ENCODE measurements at places on chromosomes 16 and 17. TPM values are rescaled to one million over a fixed set of nuclear protein-coding genes. Genes with fewer than 3 reads are reported as not detected.

DNA sequence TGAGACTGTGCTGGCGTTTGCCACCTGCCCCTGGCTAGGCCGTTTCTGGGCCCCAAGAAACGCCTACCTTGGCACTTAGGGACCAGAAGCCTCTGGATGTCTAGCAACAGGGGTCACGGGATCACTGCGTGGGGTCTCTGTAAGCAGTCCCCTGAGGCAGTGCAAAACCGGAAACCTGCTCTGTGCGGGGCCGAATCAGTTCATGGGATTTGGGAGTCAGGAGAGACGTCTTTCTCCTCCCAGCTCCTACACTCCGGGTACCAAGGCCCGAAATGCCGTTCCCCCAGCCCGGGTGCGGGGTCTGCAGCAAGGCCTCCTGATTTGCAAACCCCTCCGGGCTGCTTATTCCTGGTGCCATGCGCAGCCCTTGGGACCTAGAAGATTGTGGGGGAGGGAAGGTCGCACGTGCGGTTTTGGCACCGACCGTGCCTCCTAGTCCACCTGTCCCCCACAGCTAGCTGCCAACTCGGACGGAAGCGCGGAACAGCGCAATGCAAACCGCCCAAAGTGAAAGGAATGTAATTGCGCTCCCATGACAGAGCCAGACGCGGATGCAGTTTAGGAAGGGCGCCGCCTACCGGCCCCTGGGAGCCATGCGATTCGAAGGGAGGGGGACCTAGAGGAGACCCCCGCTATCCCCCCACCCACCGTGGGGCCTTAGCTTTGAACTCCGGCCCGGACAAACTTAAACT lies 6.5 kb downstream of the IRX5 start:
- peaks cover 2% of the 10 kb centered on the region for H3K4me1 ChIP-seq
- H3K27me3 ChIP-seq = no peaks in the 10 kb centered on the region
- DNase-seq = no peak
- H3K4me3 ChIP-seq = no peak overlapping the region
- no peak overlapping the region for H3K27ac ChIP-seq

- no peak for DNase-seq
- no peaks in the 10 kb centered on the region for H3K36me3 ChIP-seq
- no peaks in the 10 kb centered on the region for H3K4me1 ChIP-seq
Observed at GRCh38 chr16:66970775-66971720, 10.0 kb downstream of the CES3 start.

Gene IRX3
- 8.2 TPM for total RNA-seq

DNA sequence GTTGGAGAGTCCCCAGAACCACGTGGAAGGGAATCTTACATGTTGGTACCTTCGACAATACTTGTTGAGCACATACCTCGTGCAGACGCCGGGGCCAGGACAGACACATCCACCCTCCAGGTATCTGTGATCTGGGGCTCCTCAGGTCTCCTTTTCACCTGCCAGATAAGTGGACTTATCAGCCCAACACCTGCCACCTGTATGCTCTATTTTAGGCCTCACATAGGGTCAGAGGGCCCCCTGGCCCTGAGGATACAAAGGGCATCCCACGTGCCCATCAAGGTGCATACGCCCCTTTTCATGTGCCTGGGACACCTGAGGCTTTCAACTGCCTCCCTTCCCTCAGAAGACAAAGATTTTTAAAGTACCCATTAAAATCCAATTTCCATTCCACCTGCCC lies 212.7 kb downstream of the MRTFB start:
- H3K27me3 ChIP-seq = no peaks in the 10 kb centered on the region
- no peak overlapping the region for H3K27ac ChIP-seq
- H3K4me3 ChIP-seq = no peak overlapping the region
- peaks cover 42% of the 10 kb centered on the region for H3K4me1 ChIP-seq

DNA sequence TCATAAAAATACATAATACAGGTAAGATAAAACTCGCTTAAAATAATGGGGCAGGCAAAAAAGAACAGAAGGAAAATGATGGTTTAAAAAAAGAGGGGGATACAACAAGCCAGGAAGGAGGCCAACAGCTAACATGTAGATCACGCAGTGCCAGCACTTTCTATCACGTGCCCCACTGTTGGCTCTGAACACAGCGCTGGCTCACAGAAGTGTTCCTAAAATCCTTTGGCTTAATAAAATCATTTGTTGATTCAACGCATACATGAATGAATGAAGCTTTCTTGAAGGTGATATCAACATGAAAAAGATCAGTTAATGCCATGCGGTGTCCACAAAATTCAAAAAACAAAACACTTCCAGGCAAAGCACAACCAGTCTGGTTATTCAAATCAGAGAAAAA lies 8.5 kb downstream of the ITGAE start:
- peaks cover 16% of the 10 kb centered on the region for H3K4me1 ChIP-seq
- H3K27me3 ChIP-seq = no peaks in the 10 kb centered on the region
- no peak for DNase-seq
- H3K4me3 ChIP-seq = no peak overlapping the region
- no peaks in the 10 kb centered on the region for H3K36me3 ChIP-seq

- no peak for DNase-seq
- H3K27me3 ChIP-seq = no peaks in the 10 kb centered on the region
Observed at GRCh38 chr16:83925957-83926725, 26.9 kb upstream of the OSGIN1 start.

- no peaks in the 10 kb centered on the region for H3K36me3 ChIP-seq
- no peaks in the 10 kb centered on the region for H3K27me3 ChIP-seq
- no peaks in the 10 kb centered on the region for H3K4me1 ChIP-seq
- no peak overlapping the region for H3K4me3 ChIP-seq
- no peak for DNase-seq
Observed at GRCh38 chr17:42039794-42040763, 10.3 kb downstream of the C17orf113 start.

DNA sequence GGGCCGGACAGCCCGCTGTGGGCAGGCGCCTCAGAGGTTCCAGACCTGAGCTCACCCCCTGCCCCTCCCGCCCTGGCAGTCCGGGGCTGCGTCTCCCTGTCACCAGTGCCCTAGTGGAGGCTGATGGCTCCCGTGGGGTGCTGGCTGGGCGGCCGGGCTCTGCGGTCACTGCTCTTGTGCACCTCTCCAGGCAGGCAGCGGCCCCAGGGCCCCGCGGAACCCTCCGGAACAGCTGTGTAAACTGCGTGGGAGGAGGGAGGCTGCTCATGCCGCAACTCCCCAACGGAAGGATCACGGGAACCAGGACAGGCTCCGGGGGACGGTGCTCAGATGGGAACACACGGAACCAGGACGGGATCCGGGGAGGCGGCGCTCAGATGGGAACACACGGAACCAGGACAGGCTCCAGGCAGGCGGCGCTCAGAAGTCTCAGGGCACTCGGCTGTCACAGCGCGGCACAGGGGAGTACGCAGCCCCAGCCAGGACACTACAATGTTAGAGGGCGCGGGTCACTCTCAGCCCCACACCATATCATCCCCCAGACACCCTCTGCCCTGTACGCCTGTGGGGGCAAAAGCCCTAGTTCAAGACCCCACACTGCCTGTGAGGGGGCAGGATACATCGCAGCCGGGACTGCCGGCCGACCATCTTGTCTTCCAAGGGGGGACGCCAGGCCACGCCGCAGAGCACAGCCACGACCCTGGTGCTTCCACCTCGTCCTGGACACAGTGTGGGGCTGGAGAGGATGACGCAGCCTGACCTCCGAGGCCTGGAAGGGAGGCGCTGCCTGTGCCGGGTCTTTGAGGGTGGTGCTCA lies 74.0 kb upstream of the GNG13 start:
- no peak for DNase-seq
- H3K27ac ChIP-seq = no peak overlapping the region
- no peaks in the 10 kb centered on the region for H3K36me3 ChIP-seq
- no peak overlapping the region for H3K4me3 ChIP-seq
- no peaks in the 10 kb centered on the region for H3K4me1 ChIP-seq

GRCh38 chr17:48989100-48989499 lies 8.1 kb upstream of the IGF2BP1 start:
- no peak overlapping the region for H3K27ac ChIP-seq
- peaks cover 91% of the 10 kb centered on the region for H3K27me3 ChIP-seq
- no peaks in the 10 kb centered on the region for H3K36me3 ChIP-seq

- H3K27me3 ChIP-seq = no peaks in the 10 kb centered on the region
- no peak for DNase-seq
- H3K36me3 ChIP-seq = no peaks in the 10 kb centered on the region
- no peak overlapping the region for H3K4me3 ChIP-seq
- H3K4me1 ChIP-seq = peaks cover 16% of the 10 kb centered on the region
Observed at GRCh38 chr16:81548876-81549546, 104.4 kb downstream of the CMIP start.

- no peak for DNase-seq
- no peak overlapping the region for H3K27ac ChIP-seq
- no peaks in the 10 kb centered on the region for H3K36me3 ChIP-seq
- no peaks in the 10 kb centered on the region for H3K27me3 ChIP-seq
Observed at GRCh38 chr16:26701243-26701886, 365.4 kb upstream of the C16orf82 start.

DNA sequence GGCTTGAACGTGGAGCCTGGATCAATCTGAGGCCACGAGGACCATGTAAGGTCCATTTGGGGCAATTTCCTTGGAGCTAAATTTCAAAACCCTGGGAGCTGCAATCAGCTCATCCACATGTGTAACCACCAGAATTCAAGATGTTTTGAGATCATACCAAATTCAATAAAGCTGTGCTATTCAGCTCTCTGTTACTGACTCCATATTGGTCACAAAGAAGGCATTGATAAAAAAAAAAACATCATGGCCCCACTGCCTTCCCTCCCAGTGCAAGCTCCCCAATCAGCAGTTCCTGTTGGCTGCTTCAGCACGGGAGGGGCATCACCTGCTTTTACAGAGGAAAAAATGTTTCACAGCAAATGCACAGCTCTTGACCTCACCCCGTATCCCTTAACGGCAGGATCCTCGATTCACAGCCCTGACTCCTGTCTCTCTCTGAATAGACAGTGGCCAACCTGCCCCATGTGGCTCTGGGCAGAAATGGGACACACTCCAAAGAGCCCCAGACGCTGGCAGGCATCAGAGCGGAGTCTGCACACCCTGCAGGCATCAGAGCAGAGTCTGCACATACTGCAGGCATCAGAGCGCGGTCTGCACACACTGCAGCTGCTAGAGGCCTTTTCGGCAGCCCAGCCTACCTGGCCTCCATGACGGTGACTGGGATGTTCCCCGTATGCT lies 37.1 kb downstream of the FANCA start:
- peaks cover 73% of the 10 kb centered on the region for H3K36me3 ChIP-seq
- H3K27ac ChIP-seq = no peak overlapping the region
- H3K27me3 ChIP-seq = no peaks in the 10 kb centered on the region
- no peak overlapping the region for H3K4me3 ChIP-seq
- H3K4me1 ChIP-seq = no peaks in the 10 kb centered on the region

DNA sequence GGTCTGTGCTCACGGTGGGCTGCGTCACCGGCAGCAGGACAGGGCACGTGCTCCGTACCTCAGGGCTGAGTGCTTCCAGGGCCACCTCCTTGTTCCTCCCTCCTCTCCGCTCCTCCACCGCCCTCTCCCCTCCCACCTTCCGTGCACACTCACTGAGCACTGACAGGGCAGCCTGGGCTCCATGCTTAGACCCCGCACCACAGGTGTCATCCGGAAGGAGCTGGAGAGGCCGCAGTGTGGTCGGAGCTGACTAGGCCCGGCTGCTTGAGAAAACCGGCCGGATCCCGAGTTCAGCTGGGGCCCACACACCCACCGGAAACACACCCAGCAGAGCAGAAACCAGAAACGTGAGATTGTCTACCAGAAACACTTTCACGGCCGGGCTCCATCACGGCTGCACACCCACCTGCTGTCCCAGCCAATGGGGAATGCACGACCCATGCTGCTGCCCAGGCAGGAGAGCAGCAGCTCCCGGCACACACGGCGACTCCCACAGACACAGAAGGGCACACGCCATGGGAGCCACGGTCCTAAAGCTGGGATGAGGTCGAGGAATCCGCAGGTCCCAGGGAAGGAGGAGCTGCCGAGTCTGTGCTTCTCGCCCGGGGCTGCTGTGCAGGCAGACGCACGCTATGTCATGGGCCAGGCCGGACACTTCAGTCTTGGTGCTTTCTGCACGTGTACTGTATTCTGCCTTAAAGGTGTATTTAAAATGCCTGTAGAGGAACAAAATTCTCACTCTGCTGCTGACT lies 55.0 kb upstream of the ZNF469 start:
- H3K4me3 ChIP-seq = no peak overlapping the region
- H3K27ac ChIP-seq = no peak overlapping the region
- DNase-seq = no peak
- peaks cover 47% of the 10 kb centered on the region for H3K4me1 ChIP-seq

- no peaks in the 10 kb centered on the region for H3K27me3 ChIP-seq
- DNase-seq = no peak
- no peaks in the 10 kb centered on the region for H3K36me3 ChIP-seq
Observed at GRCh38 chr17:78738278-78738677, 43.8 kb downstream of the CYTH1 start.

DNA sequence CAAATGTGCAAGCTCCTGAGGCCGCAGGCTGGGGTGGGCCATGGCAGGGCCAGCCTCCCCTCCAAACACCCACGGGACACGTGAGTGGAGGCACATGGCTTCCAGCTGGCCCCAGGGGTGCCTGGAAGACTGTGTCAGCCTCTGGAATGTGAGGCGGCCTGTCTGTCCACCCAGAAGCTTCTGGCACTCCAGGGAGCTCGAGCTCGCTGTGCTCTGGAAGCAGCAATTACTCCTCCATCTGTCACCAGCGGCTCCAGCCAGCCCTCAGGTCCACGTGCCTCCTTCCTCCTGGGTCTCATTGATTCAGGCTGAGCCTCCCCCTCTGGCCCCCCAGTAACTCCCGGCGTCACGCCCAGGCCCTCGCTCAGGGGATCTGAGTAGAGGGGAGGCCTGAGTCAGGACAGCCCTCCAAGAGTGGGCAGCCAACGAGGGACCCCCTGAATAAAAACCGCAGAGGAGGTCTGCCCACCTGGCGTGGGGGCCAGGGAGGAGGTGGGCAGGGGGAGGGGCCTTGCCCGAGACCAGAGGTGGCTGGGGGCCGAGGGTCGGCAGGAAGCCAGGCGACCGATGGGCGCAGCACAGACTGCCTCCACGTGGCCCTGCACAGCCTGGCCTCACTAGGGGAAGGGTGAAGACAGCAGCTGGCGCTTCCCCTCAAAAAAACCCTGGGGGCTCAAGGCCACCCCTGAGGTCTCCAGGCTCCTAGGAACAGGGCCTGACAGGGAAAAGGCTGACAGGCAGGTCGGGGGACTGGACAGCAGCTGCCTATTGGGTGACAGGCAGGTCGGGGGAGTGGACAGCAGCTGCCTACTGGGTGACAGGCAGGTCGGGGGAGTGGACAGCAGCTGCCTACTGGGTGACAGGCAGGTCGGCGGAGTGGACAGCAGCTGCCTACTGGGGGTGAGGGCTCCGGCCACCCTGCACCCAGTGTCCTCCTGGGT lies 11.9 kb downstream of the PIEZO1 start:
- H3K27me3 ChIP-seq = no peaks in the 10 kb centered on the region
- peak; percentile 97 for DNase-seq
- H3K27ac ChIP-seq = peak overlapping the region; percentile 76
- peak overlapping the region; percentile 28 for H3K4me3 ChIP-seq
- peaks cover 53% of the 10 kb centered on the region for H3K36me3 ChIP-seq

- H3K36me3 ChIP-seq = peaks cover 11% of the 10 kb centered on the region
- H3K4me1 ChIP-seq = peaks cover 7% of the 10 kb centered on the region
- no peak for DNase-seq
- H3K4me3 ChIP-seq = no peak overlapping the region
Observed at GRCh38 chr16:21598206-21598605, 1.2 kb upstream of the METTL9 start.

Data from SJSA1 (cell line).